ENCODE measurements at places on chromosomes 7 and 10.

GRCh38 chr10:110664483-110665420 lies 20.6 kb downstream of the RBM20 start:
- DNase-seq, result no peak

- no peak for DNase-seq
These were observed 303.9 kb downstream of the REEP3 start for GRCh38 chr10:63825111-63825510.

GRCh38 chr10:30433306-30433729 lies 666 bp upstream of the MAP3K8 start:
- peak; percentile 23 for DNase-seq

- DNase-seq, result no peak
These were observed 50.3 kb downstream of the PALD1 start for GRCh38 chr10:70528741-70529362.

DNA sequence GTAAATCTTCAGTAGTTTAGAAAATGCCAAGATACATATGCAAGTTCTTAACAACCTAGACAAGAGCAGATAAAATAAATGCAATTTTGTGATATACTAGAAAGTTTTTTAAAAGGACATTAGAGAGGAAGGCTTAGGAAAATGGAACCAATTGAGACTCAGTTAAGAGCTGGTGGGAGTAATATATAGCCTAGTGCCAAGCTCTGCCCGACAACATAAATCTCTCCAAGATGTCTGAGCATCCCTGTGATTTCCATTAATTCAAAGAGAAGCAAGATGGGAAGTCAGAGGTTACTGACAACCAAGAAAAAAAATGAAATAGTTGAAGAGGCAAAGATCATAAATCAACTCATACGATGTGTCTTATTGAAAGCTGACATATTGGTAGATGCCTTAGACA lies 74.5 kb downstream of the DGKB start:
- no peak for DNase-seq

GRCh38 chr7:127751062-127751461 lies 99.1 kb downstream of the SND1 start:
- no peak for DNase-seq

DNA sequence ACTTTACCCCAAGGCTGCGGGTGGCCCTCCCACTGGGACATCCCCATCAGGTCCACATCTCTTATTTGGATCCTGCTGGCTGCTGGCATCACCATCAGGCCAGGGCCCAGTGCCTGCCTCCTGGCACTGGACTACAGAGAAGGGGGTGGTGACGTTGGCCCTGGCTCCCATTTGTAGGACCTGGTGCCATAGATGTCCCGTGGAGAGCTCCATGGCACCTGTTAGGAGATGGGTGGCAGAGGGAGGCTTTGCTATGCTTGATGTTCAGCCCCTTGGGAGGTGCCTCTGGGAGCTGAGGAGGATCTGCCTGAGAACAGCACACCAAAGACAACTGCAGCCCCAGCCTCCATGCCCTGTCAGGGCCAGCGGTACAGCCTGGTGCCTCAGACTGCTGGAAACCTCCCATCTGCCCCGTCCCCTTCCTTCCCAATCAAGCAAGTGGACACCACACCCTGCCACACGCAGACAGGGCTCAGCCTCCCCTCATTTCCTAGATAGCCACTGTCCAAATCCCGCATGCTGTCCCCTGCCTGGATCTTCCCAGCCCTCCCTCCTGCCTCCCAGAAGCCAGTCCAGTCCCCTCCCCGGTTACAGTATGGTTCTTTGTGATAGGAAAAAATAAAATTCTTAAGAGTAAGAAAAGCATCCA lies 230.0 kb upstream of the GRB10 start:
- no peak for DNase-seq

DNA sequence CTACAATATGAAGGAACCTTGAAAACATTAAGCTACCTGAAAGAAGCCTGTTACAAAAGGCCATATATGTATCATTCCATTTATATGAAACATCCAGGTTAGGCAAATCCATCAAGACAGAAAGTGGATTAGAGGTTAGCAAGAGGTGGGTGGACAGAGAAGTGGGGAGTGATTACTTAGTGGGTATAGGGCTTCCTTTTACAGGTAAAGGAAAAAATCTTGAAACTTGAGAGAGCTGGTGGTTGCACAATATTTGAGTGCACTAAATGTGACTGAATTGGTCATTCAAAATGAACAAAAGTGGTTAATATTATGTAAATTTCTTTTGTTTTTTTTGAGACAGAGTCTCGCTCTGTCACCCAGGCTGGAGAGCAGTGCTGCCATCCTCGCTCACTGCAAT lies 119.4 kb upstream of the KIF5B start:
- no peak for DNase-seq

DNA sequence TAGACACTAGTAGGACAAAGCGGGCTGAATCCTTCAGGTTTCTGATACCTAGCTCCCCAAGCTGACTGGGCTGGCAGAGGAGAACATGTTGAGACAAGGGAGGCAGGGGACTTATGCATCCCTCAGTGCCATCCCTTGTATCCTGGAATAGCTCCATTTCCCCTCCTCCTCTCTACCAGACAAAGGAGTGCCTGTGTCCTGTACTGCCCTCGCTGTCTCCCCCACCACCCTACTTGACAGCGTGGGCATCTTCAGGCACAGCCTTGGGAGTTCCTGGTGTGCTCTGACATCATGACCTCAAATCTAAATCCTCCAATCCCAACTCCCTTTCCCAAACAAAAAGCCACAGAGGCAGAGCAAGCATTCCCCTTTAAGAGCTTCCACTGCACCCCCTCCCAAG lies 9.0 kb downstream of the SFXN3 start:
- DNase-seq, result no peak

DNA sequence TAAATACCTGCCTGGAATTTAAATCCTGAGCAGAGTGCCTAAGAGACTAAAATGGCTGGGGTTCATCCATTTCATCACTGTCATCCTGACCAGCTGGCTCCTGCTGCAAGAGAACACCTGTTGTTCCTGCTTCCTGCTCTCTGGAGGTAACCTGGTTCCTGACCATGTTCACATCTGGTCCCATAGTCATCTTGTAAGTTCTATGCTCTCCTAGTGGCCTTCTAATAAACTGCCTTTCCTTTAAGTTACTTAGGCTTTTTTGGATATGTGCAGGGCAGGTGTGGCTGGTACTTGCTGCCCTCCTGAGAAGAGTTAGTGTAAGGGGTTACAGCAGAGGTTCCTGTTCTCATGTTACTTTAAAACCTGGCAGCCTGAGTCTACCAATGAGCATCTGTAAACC lies 80.0 kb downstream of the NRCAM start:
- DNase-seq, result no peak

GRCh38 chr10:49058463-49059255 lies 56.7 kb downstream of the VSTM4 start:
- no peak for DNase-seq

DNA sequence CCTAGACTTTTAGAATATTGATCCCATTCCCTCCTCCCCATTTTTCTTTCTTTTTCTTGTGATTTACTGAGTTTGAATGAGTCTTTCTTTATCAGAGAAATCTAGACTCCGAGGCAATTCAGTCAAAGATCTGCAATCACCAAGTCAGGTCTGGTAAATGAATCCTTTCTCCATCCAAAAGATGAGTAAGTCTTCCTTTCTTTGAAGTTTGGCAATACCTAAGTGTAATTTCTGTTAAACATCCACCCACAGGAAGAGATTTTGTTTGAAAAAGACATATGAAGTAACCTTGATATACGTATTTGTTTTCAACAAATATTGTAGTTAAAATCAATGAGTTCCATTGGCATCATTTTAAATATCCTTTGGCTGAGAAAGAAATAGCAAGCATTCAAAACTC lies 58.3 kb downstream of the SLC39A12 start:
- DNase-seq, result no peak

DNA sequence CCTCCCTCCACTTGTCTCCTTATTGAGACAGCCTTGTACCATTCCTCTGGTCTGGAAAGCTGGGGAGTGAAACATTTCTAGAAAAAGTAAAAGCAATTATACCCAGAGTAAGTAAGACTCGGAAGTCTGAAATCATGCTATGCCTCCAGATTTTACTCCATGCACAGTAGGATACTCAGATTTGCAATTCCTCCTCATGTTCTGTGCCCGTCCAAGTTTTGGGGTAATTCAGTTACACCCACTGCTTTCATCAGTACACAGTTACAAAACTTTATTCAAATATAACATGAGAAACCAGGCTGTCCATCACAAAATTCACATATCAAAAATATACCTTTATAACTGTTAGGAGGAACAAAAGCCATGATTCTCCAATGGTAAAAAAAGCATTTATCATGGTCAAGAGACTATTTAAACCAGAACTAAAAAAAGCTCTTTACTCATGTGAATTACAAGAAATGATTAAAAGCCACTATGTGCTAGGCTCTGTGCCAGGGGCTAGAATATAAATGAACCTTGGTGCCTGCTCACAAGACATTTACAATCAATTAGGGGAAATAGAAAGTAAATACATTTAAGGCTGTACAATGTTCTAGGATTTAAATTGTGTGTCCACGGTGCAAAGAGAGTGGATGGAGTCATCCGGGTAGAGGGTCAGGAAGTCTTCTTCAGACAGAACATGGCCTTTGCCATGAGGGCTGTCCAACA lies 320.2 kb downstream of the ELMO1 start:
- DNase-seq, result no peak

DNA sequence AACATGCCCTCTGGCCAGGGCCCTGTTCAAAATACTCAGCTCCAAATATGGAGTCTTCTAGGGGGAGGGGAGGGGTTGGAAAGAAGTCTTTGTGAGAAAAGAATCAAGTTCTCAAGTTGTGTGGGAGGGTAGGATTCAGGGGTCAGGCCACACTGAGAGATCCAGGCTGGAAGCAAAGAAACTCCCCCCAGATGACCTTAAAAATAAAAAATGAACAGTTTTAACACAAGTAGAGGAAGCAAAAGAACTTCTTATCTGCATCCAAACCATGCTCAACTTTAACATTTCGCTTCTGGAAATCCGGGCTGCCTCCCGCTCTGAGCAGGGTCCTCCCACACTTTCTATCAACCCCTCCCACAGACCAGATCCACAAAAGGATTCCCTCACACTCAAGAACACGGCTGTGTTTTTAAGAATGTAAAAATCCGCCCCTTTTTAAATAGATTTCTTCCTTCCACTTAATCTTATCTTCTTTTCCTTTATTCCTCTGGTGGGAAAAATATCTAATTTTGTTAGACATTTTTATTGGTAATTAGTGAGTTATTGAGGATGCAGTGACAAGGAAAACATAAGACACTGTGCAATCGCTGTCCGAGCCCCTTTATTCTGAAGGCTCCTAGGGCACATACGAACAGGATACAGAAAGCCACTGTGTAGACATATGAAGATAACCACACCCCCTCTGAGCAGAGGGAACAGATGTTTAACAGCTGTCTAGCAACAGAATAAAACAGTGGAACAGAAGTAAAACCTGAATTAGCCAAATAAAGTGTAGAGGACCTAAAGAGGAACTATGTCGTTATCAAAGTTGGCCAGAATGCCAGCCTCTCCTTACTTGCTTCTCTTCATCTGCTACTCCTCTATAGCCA lies 43.8 kb downstream of the CYTH3 start:
- DNase-seq, result peak; percentile 78

DNA sequence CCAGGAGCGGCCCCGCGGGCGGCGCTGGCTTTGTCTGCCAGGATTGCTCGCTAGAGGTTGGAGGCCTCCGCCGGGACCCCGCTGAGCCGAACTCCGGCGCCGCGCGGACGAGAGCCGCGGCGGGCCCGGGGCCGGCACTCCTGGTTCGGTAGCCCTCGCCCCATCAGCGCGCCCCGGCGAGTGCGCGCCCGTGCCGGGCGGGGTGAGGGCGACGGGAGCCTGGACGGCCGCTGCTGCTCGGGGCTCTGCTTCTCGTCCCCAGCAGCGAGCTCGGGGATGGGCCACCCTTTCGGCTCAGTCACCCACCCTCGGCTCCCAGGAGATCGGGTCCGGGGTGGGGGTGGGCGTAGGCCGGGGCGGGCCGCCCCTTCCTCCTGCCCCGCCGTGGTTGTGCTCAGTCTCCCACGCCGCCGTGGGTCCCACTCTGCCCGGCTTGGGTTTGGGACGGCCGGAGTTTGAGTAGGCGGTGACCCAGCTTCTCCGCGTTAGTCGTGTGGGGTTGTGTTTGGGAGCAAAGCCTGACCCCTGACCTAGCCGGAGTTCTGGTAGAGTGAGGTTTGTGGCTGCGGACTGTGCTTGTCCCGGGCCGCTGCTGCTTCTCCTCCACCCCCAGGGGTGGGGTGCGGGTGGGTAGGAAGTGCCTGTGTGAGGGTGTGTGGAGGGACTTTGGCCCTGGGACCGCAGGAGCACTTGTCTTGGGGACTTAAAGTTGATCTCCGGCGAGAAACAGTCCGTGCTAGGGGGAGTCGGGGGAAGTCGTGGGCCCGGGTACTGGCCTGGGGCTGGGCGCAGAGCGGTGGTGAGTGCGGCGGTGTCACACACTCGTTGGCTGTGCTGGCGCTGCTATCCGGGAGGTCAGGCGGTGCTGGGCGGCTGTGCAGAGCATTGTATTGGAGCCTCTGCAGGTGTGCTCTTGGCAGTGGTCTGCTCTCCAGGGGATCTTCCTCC lies 677 bp downstream of the TSPAN14 start:
- DNase-seq, result peak; percentile 62

- no peak for DNase-seq
These were observed 87.9 kb upstream of the KAT6B start for GRCh38 chr10:74738542-74738941.

- DNase-seq, result no peak
These were observed 225.0 kb upstream of the CELF2 start for GRCh38 chr10:10792681-10793080.

GRCh38 chr10:77422491-77423338 lies 214.9 kb downstream of the KCNMA1 start:
- DNase-seq, result no peak

GRCh38 chr10:103724771-103725170 lies 130.6 kb downstream of the SH3PXD2A start:
- DNase-seq, result no peak

DNA sequence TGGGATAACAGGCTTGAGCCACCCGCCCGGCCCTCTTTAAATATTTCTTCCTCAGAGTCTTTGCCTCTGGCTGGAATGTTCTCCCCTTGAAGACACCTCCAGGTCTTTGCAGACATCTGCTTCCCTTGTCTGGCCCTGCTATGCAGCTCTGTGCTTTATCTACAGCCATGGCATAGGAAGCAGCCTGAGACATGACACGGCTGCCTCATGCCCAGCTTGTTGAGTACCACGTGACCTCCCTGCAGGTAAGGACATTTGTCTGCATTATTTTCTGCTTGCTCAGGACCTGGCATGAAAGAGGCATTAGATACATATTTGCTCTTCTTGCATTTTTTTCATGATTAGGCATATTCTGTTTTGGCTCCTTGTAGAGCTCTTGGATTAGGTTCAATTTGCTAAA lies 113.8 kb upstream of the KLF6 start:
- DNase-seq, result no peak

Data from GM20000 (cell line).